ENCODE measurements at places on chromosomes 12 and 14.

- no peak for DNase-seq
Observed at GRCh38 chr12:103333676-103334075, 162.1 kb downstream of the C12orf42 start.

GRCh38 chr12:31479516-31480210 is 111.3 kb downstream of the DENND5B start:
- no peak for DNase-seq

DNA sequence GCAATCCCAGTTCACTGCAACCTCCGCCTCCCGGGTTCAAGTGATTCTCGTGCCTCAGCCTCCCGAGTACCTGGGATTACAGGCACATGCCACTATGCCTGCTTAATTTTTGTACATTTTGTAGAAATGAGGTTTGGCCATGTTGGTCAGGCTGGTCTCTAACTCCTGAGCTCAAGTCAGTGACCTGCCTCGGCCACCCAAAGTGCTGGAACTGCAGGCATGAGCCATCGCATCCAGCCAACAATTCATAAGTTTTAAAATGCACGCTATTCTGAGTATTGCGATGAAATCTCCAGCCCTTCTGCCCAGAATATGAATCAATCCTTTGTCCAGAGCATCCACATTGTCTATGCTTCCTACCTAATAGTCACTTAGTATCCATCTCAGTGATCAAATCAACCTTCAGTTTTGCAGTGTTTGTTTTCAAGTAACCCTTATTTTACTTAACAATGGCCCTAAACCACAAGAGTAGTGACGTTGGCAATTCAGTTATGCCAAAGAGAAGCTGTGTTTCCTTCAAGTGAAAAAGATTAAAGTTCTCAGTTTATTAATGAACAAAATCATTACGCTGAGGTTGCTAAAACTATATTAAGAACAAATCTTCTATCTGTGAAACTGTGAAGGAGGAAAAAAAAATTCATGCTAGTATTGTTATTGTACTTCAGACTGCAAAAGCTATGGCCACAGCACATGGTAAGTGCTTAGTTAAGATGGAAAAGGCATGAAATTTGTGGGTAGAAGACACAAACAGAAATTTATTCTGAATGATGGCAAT is 11.0 kb downstream of the GCH1 start:
- no peak for DNase-seq

- DNase-seq: no peak
Observed at GRCh38 chr12:6345319-6346091, 3.6 kb upstream of the TNFRSF1A start.

- no peak for DNase-seq
Observed at GRCh38 chr12:19404242-19404880, 34.9 kb upstream of the AEBP2 start.

DNA sequence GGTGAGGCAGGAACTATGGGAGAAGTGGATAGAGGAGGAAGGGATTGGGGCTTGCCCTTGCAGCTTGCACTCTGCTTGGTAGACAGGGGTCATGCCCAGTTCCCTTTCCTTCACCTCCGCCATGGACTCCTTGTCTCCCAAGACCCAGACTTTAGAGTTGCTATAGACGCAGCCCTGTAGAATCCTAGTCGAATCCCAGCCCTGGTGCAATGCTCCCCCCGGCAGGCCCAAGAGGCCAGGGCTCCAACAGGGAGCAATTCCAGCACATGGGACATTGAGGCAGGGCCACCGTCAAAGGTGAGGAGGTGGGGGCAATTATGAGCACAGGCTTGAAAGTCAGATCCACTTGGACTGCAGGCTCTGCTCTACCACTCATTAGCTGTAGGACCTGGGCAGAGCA is 29.5 kb upstream of the BCDIN3D start:
- DNase-seq: no peak

DNA sequence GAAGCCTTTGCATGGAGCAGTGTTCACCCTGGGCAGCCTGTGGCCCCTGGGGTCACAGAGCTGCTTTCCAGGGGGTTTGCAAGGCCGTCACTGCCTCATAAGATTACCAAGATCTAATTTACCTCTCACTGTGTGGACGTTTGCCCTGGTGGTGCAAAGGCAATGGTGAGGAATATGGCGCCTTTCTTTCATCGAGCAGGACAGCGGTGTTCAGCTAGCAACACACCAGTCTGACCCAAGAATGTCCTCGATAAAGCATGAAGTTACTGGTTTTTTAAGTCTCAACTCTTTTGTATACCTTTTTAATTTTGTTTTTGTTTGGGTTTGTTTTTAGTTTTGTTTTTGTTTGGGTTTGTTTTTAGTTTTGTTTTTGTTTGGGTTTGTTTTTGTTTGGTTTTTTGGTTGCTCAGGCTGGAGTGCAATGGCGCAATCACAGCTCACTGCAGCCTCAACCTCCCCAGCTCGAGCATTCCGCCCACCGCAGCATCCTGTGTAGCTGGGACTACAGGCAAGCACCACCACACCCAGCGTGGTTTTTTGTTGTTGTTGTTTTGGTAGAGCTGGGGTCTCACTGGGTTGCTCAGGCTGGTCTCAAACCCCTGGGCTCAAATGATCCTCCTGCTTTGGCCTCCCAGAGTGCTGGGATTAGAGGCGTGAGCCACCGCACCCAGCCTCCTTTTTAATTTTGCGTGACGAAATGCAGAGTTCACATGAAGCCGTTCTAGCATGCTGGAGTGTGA is 57.9 kb downstream of the PPP2R5C start:
- DNase-seq: no peak

DNA sequence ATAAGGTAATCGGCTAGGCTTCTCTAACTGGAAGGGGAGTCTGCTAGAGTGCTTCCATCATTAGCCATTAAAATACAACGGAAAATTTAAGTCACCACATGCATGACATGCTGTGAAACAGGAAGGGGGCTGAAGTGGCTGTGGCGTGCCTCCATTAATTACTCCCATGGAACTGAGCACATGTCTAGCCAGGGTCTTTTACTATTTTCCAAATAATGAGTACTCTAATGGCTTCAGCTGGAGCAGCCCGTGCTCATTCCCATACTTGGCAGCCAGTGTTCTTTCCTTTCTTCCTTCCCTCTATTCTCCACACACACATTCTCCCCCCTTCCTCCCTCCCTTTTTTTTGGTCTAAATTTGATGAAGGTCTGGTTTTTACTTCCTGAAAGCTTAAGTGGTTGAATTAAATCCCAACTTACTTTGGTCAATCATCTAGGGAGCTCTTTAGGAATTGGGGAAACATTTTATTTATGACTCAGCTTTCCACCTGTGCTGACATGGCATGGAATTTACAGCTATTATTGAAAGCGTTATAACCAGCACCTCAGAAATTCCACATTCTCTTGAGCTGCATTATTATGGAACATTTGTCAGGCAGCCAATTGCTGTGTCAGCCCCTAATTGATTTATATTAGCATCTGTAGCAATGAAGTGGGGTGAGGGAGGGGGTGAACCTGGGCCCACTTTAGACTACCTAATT is 72.3 kb downstream of the LRIG3 start:
- DNase-seq: no peak

- no peak for DNase-seq
Observed at GRCh38 chr14:75672605-75673192, 11.7 kb downstream of the TTLL5 start.

DNA sequence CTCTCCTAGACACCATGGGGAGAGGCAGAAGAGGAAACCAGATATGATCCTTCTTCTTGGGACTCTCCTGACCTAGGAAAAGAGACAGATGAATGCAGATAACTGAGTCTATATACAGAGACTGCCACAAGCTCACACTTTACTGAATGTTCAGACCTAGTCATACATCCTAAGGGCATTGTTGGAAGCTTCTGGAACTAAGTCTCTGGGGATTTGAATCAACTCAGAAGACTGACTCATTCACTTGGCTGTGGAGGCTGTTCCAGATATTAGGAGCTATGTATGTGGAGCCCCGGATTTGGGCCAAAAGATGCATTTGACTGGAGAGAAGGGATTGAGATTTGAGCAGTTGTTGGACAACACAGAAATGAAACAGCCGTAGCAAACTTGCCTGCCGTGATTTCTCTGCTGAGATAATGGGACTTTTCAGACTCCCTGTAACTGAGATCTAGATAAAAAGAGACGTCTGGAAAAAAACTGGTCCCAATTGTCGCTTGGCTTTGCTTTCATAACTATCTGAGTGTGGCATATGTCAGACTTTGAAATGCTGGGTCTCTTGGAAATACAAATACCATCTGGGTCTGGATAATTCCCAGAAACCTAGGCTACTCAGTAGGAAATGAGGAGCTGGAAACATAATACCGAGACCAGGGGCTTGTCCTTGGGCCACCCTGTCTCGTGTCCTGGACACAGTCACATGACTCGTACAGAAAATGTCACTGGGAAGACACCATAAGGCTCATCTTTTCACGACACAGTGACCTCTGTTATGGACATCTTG is 396.8 kb downstream of the NUAK1 start:
- no peak for DNase-seq
